ENCODE measurements at places on chromosomes 6 and 20.

- DNase-seq = no peak
Observed at GRCh38 chr6:49003348-49003747, 459.7 kb downstream of the MMUT start.

GRCh38 chr6:145808239-145808638, 6.4 kb downstream of the FBXO30 start:
- no peak for DNase-seq

DNA sequence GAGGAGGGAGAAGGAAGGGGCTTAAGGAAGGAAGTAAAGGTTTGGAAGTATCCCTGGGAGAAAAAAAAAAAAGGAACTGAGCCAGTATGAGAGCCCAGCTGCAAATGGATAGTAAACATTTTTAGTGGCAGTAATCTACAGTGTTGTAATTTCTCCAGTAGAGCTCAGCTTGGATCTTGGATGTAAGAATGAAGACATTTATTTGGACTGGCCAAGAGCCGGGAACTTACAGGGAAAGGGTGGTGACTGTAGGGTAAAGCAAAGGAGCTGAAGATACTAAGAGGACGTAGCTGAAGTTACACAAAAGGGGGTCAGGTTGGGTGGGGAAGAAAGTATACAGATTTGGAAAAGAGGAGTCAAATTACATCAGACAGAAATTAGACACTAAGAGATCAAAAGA, 13.5 kb downstream of the EEF1E1 start:
- DNase-seq = no peak

- no peak for DNase-seq
Observed at GRCh38 chr6:131885237-131885636, 65.9 kb downstream of the CCN2 start.

- no peak for DNase-seq
Observed at GRCh38 chr6:90508753-90509152, 78.1 kb downstream of the MAP3K7 start.

DNA sequence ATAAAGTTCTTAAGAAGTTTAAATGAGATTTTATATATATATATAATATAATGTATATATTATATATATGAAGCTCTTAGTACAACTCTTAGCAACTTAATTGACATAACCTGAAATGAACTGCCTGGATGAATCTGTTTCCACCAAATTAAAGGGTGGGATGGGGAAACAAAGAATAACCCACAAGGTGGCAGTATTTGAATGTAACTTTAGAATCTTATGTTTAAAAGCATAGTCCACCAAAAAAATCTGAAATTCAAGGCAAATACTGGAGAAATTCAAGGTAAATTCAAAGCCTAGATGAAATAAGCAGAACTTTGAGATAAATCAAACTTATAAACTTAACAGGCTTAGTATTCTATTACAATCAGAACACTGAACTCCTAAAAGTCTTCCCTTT, 4.4 kb upstream of the IBTK start:
- DNase-seq = no peak

DNA sequence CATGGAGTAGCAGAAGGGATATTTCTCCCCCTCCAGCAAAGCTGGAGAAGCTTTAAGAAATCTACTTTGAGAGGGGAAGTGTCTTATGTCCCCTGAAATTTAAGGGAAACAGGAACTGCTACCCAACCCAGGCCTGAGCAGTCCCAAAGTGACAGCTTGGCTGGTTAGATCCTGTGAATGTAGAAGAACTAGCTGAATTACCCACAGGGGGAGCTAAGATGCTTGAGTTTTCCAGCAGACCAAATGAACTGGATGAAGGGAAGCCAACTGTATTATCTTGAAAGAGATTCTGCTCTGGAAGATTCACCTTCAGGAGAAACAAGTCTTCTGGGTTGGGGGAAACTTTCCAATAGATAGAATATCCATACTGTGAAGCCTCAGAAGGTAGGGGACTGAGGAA, 303.3 kb upstream of the MMS22L start:
- peak; percentile 3 for DNase-seq

GRCh38 chr6:168615837-168616236, 174.9 kb downstream of the SMOC2 start:
- no peak for DNase-seq

DNA sequence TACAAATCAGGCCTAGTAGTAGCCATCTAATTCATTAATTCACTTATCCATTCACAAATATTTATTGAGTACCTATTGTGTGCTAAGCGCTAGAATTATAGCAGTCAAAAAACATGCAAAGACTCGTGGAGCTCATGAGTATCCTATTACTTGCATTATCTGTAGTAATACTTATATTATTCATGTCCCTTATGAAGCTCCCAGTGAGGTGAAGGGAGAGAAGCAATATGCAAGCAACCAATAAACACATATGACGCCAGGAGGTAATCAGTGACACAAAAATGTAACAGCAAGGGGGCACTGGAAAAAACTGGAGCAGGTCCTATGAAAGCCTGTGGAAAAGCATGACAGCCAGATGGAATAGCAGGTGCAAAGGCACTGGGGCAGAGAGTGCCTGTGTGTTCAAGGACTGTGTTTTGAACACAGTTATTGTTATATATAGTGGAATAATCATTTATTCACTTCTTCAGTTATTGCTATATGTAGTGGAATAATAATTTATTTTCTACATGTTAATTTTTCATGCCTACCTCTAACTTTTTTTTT, 109.5 kb downstream of the KIF13A start:
- no peak for DNase-seq

DNA sequence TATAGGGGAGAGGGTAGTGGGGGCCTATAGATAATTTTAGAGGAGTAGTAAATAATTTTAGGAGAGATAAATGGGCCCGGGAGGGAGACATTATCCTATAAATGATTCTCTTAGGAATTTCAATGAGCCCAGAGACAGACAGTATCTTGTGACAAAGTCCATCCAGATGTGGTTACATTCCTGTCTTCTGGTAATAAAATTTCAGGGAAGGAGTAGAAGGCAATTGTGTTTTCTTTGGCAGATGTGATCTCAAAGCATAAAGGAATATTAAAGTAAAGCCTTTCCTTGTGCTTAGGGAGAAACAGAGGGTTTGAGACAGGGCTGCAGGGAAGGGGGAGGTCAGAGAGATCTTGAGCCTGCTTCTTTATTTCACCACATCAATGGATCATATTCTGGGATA, 979.8 kb upstream of the GJE1 start:
- no peak for DNase-seq

GRCh38 chr20:63704749-63705117, 3.0 kb downstream of the ARFRP1 start:
- DNase-seq = no peak

DNA sequence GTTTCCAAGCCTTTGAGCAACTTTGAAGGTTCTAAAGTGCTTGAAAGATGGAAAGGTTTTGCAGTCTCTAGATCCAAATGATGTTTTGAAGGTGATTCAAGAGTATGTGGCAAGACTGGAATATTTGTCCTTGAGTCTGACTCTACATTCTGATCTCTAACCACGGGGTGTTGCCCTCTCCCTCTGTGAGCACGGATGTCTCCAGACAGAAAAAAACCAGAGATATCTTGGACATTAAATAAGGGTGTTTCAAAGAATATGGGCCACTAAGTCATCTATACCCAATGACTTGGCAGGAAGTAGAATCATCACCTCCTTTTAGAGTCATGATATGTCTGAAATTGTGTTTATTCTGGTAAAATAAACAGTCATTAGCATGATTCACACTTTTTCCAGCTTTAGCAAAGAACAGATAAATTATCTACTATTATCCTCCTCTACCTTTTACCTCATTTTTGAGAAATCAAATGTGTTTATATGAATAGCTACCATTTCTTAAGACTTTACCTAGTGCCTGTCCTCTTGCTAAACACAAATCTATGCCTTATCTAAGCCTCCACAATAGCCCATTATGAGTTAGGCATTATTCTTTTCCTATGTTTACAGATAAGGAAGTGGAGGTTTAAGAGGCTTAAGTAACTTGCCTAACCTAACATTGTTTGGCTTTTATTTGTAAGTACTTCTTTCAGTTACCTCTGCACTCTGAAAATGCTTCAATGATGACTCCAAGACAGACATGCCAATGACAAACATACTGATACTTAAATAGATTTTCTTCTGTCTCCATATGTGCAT, 384.4 kb downstream of the BMP2 start:
- no peak for DNase-seq

- DNase-seq = no peak
Observed at GRCh38 chr6:13614126-13614925, 809 bp upstream of the NOL7 start.

DNA sequence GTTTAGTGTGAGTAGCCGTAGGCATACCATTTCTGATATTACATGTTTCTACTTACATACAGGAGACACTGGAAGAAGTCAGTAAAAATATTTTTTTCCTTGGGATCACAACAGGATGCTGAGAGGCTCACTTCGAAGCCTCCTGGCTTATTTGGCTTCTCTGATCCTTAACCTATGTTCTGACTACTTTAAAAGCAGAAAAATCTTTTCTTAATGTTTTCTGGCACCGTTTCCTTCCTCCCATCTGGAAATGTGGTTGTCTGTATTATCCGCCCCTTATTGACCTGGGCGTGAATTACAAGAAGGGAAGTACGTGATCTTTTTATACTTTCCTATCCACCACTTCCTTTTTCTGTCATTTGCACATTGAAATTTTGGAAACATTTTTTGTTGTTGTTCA, 379.6 kb downstream of the COL12A1 start:
- no peak for DNase-seq

GRCh38 chr6:20837189-20837588, 302.9 kb downstream of the CDKAL1 start:
- DNase-seq = no peak

DNA sequence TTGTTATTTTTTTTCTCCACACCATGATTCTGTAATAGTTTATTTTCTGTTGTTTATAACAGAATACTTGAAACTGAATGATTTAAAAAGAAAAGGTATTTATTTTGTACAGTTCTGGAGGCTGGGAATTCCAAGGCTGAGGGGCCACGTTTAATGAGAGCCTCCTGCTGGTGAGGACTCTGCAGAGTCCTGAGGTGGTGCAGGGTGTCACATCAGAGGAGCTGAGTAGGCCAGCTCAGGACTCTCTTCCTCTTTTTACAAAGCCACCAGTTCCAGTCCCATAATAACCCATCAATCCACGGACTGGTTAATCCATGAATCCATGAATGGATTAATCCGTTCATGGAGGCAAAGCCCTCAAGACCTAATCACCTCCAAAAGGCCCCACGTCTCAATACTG, 71.6 kb downstream of the TFAP2A start:
- DNase-seq = no peak

DNA sequence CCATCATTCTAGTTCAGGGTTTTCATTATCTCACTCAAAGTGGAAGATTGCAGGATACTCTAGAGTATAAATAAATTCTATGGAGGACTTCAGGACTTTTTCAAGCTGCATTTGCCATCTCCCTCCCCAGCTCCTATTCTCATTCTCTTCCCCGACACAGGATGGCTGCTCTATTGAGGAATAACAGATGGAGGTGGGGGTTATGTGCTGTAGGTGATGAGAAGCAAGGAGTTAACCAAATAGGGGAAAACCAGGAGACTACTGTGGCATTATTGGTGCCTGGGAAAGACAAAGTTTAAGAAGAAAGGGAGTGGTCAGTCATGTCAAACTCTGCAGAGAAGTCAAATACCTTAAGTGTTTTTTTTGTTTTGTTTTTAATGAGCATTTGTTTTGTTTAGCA, 109.3 kb downstream of the GRIK2 start:
- no peak for DNase-seq

GRCh38 chr6:95687839-95688238, 110.5 kb downstream of the MANEA start:
- no peak for DNase-seq

DNA sequence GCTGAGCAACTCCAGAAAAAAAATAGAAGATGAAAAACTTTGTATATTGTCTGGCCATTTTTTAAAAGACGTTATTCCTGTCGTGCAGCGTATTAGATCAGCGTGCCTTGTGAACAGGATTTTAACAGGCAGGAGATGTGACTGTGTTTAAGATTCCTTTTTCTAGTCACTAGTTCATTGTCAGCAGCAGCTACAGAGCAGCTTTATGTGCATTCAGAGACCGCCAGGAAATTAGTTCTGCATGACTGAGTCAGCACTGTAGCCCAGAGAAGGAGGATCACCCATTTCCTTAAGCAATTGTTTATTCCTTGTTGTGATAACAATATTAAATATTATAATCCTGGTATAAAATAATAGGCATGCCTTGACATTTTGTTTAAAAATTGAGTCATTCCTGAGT, 75.4 kb upstream of the ADGRB3 start:
- no peak for DNase-seq

DNA sequence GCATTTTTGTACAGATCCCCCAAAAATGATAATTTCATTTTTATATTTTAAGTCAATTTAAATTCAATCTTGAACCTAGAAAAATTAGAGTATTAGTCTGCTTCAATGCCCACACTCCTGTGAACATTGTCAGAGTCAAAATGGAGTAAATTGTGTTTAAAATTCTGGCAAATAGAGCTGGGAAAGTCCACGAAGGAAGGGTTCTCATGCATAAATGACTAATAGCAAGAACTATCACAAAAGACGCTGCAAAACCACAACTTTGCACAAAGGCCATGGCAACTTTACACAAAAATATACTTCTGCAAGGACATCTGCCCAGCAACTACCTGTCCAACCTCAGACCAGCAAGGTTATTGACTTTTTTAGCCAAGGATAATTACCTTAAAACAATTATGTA, 203.2 kb upstream of the SMLR1 start:
- DNase-seq = no peak

DNA sequence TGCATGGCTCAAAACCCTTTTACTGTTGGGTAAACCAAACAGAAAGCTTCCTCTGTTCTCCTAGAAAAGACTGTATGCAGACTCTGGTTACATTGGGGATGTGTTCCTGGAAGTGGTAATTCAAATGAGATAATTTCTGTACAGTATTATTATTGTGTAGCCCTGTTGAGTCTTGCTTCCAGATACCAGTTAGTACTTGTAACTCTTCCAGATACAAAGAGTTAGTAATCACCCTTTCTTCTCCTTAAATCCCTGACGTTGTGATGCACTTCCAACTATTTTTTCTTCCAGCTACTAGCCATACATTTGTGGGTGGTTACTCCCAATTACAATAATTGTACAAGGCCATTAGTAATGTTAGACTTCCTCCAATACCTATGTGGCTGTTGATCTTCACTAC, 42.3 kb upstream of the GRIK2 start:
- DNase-seq = no peak

DNA sequence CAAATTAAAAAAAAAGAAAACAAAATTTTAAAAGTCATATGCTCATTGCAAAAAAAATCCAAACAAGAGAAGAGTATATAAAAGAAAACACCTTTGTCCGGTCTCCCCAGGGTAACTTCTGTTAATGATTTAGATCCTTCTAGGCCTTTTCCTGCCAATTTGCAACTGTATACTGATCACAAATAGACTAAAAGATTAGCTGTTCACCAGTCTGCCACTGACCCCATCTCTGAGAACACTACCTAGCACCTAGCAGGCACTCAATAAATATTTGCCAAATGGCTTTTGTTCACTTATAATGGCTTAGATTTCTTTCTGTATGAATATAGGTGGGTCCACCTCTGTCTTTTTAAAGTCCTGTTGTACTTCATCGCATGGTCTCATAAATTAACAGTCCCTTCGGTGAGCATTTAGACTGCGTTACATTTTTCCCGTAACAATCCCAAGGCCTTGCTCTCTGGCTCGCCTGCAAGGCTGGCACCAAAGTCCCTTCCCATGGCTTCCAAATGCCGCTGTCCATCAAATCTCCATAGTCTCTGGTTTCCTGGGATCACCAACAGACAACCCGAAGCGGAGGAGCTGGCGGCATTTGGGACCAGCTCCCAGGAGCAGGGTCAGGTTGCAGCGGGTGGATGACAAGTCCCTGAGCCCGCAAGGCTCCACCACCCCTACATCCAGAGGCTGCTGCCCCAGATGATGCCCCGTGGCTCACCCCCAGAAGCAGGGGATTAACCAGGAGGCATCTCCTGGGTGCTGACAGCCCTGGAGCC, 11.8 kb downstream of the JPH2 start:
- DNase-seq = no peak

- no peak for DNase-seq
Observed at GRCh38 chr6:35534407-35535170, 21.9 kb upstream of the TULP1 start.
